Cerebellar nuclear complex (tissue), 1 donor: ENCODE measurements at places on chromosomes 4 and X.

DNA sequence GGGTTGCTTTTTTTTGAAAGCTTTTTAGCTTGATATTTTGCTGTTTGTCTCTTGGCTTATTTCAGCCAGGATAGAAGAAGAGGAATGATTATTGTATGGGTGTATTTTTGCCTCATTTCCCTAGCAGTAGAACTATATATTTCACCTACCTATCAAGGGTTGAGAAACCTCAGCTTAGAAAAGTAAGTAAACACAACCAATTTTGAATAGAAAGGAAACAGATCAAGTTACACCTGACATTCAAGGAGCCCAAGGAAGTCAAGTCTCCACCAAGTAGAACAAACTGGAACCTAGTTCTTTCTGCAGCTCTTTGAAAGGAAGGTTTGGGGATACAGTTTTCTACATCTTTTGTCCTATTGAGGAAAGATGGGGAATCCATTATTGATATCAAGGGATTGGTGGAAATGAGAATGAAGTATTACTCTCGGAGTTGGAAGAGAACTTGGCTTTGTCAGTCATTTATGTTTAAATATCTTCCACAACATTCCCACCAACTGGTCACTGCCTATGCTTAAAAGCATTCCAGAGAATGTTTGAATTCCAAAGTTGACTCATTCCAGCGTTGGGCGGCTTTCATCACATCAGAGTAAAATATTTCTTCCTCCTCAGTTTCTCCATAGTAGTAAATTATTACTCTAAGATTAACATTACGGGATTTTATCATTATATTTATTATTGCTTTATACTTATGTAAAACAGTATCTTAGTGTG is 207.8 kb upstream of the CNKSR2 start:
- no peak for DNase-seq

- no peak for DNase-seq
These were observed 24.4 kb upstream of the PIGA start for GRCh38 chrX:15359701-15360100.

GRCh38 chr4:81811562-81812293 is 340.0 kb upstream of the RASGEF1B start:
- no peak for DNase-seq

DNA sequence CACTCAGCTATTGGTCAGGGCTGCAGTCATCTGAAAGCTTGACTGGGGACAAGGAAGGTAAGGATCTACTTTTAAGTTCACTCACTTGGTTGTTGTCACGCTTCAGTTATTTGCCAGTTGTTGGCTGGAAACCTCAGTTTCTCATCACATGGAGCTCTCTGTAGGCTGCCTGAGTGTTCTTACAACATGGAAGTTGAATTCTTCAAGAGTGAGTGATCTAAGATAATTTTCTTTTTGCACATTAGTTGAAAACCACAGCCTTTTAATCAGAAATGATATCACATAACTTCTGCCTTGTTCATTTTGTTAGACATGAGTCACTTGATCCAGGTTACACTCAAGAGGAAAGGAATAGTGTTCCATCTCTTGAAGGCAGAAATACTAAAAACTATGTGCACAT is 552.7 kb downstream of the RAPGEF2 start:
- no peak for DNase-seq

- DNase-seq: no peak
These were observed 69.4 kb downstream of the TBC1D9 start for GRCh38 chr4:140686796-140687195.

DNA sequence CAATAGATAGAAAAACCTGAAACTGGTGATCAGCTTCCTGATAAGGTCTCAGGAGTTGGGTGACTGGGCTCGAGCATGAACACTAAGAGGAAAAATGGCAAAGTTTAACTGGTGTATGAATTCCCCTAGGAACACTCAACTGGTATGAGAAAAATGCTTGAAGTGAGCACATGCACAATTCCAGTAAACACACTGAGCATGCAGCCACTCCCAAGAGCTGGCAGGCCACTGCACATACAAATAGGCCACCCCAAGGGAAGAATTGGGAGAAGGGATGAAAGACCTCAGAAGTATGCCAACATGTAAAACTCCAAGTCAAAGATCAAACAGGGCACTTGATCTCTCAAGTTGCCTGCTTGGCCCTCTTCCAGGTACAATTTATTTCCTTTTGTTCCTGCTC is 45.4 kb upstream of the GNPDA2 start:
- DNase-seq: no peak

- DNase-seq: no peak
These were observed 90.8 kb downstream of the FNIP2 start for GRCh38 chr4:158859661-158860060.

- no peak for DNase-seq
These were observed 44.9 kb upstream of the FAM47C start for GRCh38 chrX:36963069-36963808.
